ENCODE measurements at places on chromosomes 13 and 19. TPM values are rescaled to one million over a fixed set of nuclear protein-coding genes. Genes with fewer than 3 reads are reported as not detected.

STOML3 gene
- not detected for total RNA-seq

DNA sequence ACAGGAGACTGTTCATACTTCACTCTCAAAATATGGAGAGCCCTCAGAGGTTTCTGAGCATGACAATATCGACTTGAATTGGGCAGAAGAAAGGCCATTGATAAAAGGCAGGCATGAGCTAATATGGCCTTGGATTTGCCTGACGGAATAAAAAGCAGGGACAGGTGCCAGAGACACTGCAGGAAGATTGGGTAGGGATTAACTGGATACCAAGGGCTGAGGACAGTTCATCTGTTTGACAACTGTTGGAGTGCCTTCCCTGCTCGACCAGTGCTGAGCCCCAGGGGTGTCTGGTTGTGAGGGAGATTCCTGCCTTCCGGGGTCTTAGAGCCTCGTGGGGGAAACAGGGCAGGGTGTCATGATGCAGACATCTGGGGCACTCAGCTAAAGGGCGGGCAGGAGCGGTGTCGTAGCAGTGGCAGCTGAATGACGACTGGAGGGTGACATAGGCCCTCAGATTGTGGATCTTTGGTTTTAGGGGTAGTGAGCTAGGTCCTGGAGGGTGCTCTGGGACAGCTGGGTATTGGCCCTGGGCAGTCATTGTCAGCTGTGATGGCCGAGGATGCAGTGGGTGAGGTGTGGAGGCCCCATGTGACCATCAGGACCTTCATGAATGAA, 12.3 kb downstream of the GATAD2A start:
- DNase-seq = no peak

RYR1 gene
- total RNA-seq = 6.7 TPM

DNA sequence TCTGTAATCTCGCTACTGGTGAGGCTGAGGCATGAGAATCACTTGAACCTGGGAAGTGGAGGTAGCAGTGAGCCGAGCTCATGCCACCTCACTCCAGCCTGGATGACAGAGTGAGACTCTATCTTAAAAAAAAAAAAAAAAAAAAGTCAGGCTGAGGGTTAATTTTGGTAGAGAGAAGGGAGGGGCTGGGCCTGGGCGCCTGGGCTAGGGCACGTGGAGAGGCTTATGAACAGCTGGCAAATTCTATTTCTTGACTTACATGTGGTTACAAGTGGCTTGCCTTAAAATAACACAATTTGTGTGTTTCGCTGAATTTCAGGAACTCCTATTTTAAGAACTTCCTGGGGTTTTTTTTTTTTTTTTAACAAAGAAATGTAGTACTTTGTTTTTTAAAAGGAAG, 47.6 kb upstream of the MAP3K10 start:
- DNase-seq = no peak

GAPDHS gene
- total RNA-seq = not detected

N4BP2L1 gene
- 33.8 TPM for total RNA-seq

CACNA1A gene
- total RNA-seq = 0.33 TPM

GPR12 gene
- 1.2 TPM for total RNA-seq

GRCh38 chr13:66296875-66297274, 933.3 kb downstream of the PCDH9 start:
- no peak for DNase-seq

- no peak for DNase-seq
Measured at GRCh38 chr13:65555962-65556361, 1674.2 kb downstream of the PCDH9 start.

- DNase-seq = no peak
Measured at GRCh38 chr19:10643968-10644259, 10.2 kb upstream of the ILF3 start.

ATP4B gene
- total RNA-seq = not detected

- no peak for DNase-seq
Measured at GRCh38 chr19:20273951-20274570, 107.0 kb downstream of the ZNF486 start.

DNA sequence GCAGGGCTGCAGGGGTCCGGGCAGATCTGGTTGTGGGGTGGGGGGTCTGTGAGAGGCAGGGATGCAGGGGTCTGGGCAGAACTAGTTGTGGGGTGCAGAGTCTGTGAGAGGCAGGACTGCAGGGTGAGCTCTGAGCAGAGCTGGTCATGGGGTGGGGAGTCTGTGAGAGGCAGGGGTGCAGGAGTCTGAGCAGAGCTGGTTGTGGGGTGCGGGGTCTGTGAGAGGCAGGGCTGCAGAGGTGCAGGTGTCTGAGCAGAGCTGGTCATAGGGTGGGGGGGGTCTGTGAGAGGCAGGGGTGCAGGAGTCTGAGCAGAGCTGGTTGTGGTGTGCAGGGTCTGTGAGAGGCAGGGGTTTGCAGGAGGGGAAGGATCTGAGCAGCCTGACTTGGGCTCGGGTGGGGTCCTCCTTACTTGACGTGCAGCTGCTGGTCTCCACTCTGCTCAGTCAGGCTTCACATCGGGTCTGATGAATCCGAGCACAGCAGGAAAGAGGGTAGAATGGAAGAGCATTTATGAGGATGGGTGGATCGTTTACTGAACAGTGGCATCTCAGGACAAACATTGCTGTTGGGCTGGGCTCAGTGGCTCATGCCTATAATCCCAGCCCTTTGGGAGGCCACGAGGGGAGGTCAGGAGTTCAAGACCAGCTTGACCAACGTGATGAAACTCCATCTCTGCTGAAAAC, 31.2 kb downstream of the IGFL2 start:
- DNase-seq = no peak

PNMA8B gene
- total RNA-seq = 1.6 TPM

DNA sequence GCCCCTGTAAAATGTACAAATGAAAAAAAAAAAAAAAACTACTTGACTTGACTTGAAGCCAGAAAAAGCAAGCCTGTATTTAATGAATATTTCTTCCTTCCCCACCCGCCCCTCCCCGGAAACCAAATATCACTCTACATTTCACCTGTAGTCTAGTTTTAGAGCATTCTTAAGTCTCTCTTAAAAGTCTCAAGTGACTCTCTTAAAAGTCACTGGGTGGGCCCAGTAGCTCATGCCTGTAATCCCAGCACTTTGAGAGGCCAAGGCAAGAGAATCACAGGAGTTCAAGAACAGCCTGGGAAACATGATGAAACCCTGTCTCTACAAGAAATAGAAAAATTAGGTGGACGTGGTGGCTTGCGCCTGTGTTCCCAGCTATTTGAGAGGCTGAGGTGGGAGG, 72.0 kb downstream of the TSC22D1 start:
- DNase-seq = no peak

GRCh38 chr19:55611300-55611982, 6.0 kb downstream of the ZNF865 start:
- no peak for DNase-seq

GRCh38 chr13:109427695-109428094, 358.7 kb downstream of the IRS2 start:
- DNase-seq = no peak

DNA sequence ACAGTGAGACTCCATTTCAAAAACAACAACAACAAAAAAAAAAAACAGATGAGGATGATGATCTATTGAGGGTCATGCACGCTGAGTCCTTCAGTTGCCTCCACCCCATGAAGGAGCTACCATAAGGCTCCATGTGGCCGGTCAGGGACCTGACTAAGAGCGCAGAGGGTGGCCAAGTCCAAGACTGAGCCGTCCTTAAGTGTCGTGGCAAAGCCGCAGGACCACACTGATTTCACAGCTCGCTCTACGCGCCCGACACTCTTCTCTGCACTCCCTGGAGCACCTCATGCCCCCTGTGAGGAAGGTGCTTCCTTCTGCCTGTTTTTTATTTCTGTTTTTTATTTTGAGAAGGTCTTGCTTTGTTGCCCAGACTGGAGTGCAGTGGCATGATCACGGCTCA, 12.3 kb downstream of the TTYH1 start:
- DNase-seq = no peak

OR7C1 gene
- total RNA-seq = not detected

- no peak for DNase-seq
Measured at GRCh38 chr19:47407417-47407774, 11.9 kb downstream of the MEIS3 start.

KLK3 gene
- 45.2 TPM for total RNA-seq

GRCh38 chr13:44300895-44301638, 72.6 kb upstream of the SERP2 start:
- peak; percentile 73 for DNase-seq

GRCh38 chr19:53981376-53981951, 10.0 kb upstream of the CACNG6 start:
- DNase-seq = no peak

DNA sequence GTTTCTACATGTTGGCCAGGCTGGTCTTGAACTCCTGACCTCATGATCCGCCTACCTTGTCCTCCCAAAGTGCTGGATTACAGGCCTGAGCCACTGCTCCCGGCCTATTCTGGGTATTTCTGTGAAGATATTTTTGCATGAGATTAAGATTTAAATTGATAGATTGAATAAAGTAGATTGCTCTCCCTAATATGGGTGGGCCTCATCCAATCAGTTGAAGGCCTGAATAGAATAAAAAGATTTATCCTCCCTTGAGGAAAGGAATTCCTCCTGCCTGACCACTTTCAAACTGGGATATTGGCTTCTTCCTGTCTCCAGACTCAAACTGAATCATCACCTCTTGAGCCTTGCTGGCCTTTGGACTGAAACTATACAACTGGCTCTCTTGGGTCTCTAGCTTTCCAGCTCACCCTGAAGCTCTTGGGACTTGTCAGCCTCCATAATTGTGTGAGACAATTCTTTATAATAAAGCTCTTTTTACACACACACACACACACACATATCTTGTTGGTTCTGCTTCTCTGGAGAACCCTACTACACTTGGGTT, 36.1 kb upstream of the CXCL17 start:
- DNase-seq = no peak
